GM12878 (cell line): ENCODE measurements at places on chromosomes 1 and 21. TPM values are rescaled to one million over a fixed set of nuclear protein-coding genes. Genes with fewer than 3 reads are reported as not detected.

DNA sequence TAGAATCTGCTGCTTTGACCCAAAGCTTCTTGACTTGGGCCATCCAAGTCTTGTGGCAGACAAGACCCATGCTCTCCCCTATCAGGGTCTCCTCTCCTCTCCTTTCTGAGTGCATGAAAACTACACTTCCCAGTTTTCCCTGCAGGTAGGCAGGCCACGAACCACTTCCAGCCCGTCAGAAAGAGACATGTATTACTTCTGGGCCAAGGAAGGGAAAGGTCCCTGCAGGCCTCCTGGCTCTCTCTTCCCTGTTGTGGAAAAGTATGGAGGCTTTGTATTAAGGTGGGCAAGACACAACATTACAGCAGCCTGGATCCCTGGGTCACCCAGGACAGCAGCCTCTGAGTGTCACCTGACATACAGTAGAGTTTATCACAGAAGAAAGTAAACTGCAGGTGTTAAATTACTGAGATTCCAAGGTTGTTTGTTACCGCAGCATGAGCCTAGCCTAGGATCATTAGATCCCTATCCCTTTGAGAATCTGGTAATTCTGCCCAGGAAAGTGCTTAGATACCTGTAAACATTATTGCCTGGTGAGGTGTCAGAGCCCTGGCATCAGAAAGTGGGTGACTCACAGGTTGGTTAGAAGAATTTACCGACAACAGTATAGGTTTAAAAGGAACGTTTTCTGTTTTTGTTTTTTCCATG is 717.3 kb downstream of the MATN1 start:
- H3K36me3 ChIP-seq, result no peaks in the 10 kb centered on the region
- no peak overlapping the region for H3K27ac ChIP-seq
- H3K4me3 ChIP-seq, result no peak overlapping the region
- no peaks in the 10 kb centered on the region for H3K4me1 ChIP-seq
- no peak for DNase-seq

KRTAP19-3 gene
- total RNA-seq, result not detected in 2 replicates

- peak overlapping the region; percentile 81 for H3K4me3 ChIP-seq
- H3K36me3 ChIP-seq, result no peaks in the 10 kb centered on the region; the same call in 1 of the 2 replicates
- peak; percentile 96 for DNase-seq
- no peaks in the 10 kb centered on the region for H3K27me3 ChIP-seq
Measured at GRCh38 chr21:33268737-33269441, 2.7 kb downstream of the IL10RB start.

DNA sequence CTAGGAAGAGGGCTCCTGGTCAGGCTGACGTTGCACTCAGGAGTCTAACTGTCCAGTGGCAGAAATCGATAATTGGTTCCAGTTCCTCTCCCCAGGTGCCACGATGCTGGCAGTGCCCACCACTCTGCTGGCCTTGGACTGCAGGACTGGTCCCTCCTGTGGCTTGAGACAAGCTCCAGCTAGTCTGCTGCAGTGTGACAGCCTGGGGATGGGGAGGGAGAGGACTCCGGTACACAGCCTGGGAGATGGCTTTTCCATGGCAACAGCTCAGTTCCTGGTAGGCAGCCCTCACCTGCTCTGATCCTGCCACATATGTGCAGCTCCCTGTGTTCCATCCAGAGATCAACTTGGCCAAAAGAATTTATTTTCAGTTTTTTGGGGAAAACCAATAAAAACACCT is 239.3 kb downstream of the KCNJ6 start:
- no peak overlapping the region for H3K27ac ChIP-seq
- no peak overlapping the region for H3K4me3 ChIP-seq
- H3K27me3 ChIP-seq, result no peaks in the 10 kb centered on the region
- no peaks in the 10 kb centered on the region for H3K36me3 ChIP-seq
- H3K4me1 ChIP-seq, result no peaks in the 10 kb centered on the region; the same call in 1 of the 2 replicates

LRRC39 gene
- 0.13 and 0.23 TPM in 2 replicates for total RNA-seq

RBM34 gene
- 89.2 and 95.2 TPM in 2 replicates for total RNA-seq

CFAP45 gene
- total RNA-seq, result 0.64 and 0.93 TPM in 2 replicates

DNA sequence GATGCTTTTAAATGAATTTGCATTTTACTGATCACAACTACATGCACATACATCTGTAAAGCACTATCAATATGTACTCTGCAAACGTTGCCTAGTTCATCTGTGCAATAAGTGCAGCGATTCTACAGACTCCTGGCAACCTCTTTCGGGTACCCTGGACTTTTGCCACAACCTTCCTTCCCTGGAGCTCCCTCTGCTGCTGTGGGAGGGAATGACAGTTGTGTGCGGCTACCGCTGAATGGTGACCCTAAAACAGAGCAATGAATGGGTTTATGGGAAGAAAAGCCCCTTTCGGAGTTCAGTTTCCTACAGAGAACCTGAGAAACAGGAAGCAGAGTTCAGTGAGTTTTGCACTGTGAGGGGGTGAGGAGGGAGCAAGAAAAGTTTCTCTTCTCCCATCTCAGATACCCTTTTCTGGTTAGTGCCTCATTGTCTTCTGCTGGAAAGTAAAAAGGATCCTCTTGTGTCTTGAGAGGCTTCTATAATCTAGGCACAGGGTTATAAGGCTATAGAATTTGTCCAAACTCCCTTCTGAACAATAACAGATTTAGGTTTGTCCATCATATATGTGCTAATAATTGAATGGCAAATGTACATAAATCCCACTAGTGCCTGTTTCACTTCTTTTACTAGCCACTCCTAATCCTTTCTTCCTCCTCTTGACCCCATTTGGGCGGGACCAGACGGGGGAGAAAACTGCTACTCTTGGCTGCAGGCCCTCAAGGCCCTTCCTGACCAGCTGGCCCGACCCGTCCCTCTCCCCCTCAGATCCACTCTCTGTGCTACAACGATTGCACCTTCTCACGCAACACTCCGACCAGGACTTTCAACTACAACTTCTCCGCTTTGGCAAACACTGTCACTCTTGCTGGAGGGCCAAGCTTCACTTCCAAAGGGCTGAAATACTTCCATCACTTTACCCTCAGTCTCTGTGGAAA is 19.8 kb upstream of the SARS1 start:
- H3K27me3 ChIP-seq, result no peaks in the 10 kb centered on the region
- no peaks in the 10 kb centered on the region; the same call in 1 of the 2 replicates for H3K4me1 ChIP-seq

TRIM63 gene
- total RNA-seq, result not detected in 2 replicates

- H3K4me1 ChIP-seq, result no peaks in the 10 kb centered on the region
- H3K27ac ChIP-seq, result no peak overlapping the region
- no peaks in the 10 kb centered on the region for H3K27me3 ChIP-seq
Measured at GRCh38 chr1:112583366-112583765, 35.6 kb downstream of the ST7L start.

- H3K4me1 ChIP-seq, result peaks cover 5% of the 10 kb centered on the region; the same call in 1 of the 2 replicates
- DNase-seq, result no peak
- H3K36me3 ChIP-seq, result no peaks in the 10 kb centered on the region; the same call in 1 of the 2 replicates
- H3K4me3 ChIP-seq, result no peak overlapping the region
- H3K27me3 ChIP-seq, result no peaks in the 10 kb centered on the region
- H3K27ac ChIP-seq, result no peak overlapping the region
Measured at GRCh38 chr1:6006882-6007281, 14.7 kb upstream of the NPHP4 start.

MYOG gene
- total RNA-seq, result not detected in 2 replicates

- H3K27me3 ChIP-seq, result no peaks in the 10 kb centered on the region; the same call in 1 of the 2 replicates
- no peaks in the 10 kb centered on the region for H3K4me1 ChIP-seq
- H3K36me3 ChIP-seq, result no peaks in the 10 kb centered on the region
- H3K4me3 ChIP-seq, result no peak overlapping the region
- no peak for DNase-seq
Measured at GRCh38 chr1:182688436-182689205, 4.2 kb upstream of the RGS8 start.

DNA sequence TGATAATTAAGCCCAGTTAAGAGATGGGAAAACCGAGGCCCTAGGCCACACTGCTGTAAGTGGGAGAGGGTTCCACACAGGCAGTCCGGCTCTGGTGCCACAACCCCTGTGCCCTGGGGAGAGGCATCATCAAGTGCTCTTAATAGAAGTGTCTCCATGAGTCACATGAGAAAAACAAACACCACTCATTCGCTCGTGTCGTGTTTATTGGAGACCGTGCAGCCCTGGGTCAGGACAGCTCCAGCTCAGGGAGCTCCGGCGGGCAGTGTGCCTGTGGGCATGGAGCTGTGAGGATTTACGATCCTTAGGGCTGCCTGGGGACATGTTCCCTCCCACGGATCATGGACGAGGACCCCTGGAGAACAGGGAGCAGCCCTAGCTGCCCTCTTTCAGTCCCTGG is 658.5 kb downstream of the AJAP1 start:
- H3K27me3 ChIP-seq, result no peaks in the 10 kb centered on the region
- no peaks in the 10 kb centered on the region for H3K4me1 ChIP-seq
